NCI-H510A treated with DMSO at 0.1 percent for 48 hours (cell line): ENCODE measurements at places on chromosomes 1 and 21.

DNA sequence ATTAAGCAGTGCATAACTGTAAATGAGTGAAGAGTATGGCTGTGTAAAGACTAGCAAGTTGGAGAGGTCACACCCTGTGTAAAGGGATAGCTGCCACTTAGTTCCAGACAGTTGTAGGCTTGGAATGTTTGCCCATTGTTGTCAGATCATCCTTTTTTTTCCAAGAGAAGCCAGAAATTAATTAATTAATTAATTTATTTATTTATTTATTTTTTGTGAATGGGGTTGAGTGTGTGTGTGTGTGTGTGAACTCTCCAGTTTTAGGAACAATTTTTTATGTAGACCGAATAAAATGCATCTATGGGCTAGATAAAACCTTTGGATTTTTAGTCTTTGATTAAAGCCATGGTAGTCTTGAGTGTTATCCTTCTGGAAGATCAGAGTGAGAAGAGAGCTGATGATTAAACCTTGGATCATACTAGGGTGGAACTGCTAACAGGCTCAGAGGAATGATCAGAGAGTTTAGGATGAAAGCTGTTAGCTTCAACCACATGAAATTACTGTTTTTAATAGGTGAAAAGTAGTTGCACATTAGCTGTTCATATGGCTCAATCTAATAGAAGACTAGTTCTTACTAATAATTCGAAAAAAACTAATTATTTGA, 58.4 kb downstream of the OSBPL9 start:
- no peak for DNase-seq

DNA sequence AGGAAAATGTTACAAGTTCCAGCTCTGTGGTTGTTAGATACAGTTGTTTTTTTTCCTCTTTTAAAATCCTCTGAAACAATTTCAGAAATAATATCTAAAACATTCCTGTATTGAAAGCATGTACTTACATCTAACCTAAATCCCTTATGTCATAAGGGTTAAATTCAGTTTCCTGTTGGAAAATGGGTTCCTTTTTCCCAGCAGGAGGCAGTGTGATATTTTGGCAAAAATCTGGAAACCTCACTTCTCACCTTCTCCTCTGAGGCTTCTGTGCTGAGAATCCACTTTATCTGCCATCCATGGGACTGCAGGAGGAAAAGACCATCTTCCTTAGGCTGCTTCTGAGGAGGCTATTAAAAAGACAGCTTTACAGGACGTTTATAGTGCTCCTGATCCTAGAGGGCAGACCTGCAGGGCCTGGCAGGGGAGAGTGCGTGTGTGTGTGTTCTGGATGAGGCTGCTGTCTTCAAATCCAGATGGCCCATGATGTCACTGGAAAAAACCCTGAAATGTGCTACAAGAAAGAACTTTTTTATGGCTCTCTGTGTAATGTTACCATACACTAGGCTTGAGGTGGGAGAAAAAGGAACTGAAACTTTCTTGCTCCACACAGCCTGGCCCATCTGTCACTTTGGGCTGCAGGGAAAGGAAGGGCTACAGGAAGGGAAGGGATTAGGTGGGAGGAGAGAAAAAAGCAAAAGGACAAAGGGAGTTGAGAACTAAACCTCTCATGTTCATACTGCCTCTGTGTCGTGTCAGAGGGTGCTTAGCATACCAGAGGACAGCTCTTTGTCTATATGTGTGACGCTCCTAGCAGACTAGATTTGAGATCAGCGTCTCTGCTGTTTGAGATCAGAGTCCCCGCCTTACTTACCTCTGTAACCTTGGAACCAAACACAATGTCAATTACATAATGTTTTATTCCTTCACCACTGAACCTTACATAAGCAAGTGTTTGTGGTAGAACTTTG, 379.2 kb upstream of the SPAG17 start:
- no peak for DNase-seq

DNA sequence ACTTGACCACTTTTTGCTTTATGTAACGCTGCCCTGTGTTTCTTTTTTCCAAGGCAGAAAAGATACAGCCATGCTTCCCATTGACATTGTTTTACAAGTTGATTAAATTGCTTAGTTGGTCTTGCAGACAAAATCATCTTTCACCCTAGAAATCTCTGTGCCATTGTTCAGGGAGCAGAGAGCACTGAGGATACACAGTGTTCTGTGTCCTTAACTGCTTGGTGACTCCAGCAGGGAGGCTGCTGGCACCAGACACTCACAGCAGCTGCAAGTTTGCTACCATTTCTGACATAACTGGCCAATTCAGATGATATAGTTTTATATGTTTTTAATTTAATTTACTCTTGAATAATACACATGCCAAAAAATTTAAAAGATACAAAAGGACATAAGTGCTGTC, 118.7 kb downstream of the RGS2 start:
- DNase-seq = no peak

GRCh38 chr1:100622966-100623762, 85.2 kb downstream of the GPR88 start:
- DNase-seq = no peak

- no peak for DNase-seq
Observed at GRCh38 chr1:117295001-117295400, 72.2 kb upstream of the MAN1A2 start.

- DNase-seq = no peak
Observed at GRCh38 chr1:4599951-4600481, 54.4 kb upstream of the AJAP1 start.

DNA sequence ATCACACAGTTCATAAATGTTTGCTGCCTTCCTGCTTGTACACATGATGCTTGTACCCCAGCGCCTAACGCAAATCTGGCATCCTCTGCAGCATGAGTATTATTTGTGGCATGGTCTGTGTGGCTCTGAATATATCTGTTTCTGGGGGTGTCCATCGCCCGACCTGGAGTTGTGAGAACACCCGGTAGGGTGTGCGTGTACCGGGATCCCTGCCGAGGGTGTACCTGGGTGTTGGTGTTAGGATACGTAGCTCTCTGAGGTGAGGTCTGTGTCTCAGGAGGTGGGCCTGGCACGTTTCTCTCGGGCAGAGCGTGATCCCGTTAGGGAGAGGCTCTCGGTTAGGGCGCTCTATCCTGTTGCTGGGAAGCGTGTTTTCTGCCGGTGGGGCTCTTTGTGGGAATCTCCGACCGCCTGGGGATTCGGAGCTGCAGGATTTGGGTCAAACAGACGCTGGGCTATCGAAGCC, 10.4 kb upstream of the CDC20 start:
- DNase-seq = peak; percentile 100

DNA sequence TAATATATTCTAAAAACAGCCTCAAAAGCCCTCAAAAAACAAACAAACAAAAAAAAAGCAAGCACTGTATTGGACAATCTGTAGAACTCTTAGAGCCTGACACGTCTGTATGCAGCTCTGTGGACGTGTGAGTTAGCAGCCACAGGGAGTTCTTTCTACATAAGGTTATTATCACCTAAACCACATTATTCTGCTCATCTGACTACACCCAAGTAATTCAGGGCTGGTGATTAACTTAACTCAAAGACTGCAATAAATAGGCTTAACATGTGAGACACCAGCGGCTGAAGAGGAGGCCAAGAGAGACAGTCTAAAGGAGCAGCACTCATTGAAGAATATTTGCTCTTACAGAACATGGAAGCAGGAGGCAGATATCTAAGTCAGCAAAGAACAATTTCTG, 316.0 kb downstream of the VAV3 start:
- no peak for DNase-seq

- DNase-seq = peak; percentile 75
Observed at GRCh38 chr1:82162486-82163420, 362.0 kb downstream of the ADGRL2 start.

DNA sequence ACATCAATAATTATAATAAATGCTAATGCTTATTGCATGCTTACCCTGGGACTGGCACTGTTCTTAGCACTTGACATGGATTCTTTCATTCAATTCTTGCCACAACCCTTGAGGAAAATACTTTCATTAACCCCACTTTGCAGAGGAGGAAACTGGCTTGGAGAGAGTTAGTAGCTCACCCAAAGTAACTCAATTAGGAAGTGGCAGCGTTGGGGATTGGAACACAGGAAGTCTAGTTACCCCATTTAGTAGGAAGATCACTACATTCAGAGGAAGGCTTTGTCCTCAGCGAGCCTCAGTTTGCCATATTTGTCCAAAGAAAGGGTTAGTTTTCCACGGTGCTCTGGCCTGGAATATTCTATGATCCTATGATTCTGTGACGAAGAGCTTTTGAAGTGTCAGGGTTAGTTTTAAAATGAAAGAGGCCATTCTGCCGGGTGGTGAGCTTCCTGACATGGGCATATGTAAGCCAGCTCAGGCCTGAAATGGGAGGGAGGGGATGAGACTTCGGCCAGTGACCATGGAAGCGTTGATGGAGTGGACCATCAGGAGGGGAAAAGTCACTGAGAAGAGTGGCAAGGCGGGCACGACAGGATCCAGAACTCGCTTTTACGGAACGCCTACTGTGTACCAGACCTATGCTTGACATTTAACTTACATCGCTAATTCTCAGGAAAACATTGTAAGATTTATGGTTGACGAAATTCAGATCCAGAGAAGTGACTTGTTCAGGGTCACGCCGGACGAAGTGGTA, 28.2 kb upstream of the EPB41 start:
- no peak for DNase-seq

DNA sequence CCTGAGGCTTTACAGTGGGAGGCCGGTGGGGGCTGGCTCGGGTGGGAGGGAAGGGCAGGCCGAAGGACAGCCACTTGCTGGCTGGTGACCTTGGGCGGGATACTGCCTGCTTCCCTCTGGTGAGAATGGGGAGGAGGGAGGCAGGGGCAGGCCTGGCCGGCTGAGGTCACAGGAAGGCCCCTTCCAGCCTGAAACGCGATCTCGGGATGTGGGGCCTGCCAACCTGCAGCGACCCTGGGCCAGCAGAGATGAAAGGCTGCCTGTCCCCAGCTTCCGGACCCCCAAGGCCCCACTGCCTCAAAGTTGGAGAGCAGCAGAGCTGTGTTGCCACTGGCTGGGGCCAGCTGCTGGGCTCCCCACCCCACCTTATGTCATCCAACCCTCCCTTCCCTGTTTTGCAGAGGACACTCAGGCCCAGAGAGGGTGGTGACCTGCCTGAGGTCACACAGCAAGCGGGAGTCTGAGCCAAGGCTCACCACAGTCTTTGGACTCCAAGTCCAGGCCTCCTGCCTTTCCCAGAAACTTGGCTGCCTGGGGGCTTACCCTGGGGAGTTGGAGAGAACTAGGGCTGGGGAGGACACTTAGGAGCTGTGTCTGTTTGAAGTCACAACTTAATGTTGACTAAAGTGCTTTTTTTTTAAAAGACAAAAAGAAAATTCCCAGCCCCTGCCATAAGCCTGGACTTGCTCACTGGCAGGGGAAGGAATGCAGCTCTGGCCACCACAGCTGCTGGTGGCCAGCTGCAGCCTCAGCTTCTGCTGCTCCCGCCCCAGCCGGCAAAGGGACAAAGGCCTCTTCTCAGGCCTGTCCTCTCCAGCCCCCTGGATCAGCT, 14.8 kb upstream of the WASF2 start:
- DNase-seq = no peak

- DNase-seq = no peak
Observed at GRCh38 chr1:223246476-223247112, 103.5 kb upstream of the TLR5 start.

DNA sequence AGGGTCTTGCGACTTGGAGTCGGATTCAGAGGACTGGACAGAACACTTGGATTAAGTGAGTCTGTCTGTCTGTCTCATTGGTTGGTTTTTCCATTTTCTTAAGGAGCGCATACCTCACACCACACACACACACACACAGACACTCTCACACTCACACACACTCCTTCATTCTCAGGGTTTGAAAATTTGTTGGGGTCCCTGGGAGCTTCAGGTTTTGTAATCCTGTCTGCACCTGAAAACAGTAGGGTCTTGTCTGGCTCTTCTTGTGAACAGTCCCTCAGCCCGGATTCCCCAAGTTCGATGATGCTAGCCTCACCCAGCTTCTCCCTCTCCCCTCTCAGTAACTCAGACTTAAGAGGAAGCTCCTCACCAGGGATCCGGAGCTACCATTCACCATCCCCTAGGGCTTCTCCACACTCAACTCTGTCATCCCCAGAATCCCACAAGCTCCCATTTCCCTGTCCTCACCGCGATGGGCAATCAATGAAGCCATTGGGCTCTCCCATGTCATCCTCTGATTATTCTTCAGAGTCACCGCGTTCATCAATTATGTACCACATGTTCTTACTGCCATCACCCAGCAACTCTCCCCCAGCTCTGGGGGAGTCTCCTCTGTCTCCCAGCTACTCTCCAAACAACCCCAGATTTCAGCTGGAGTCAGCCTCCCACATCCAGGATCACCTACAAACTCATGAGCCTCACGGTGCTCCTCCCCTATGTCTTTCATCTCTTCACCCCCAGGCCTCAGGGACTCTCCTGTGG, 1530.9 kb upstream of the TPTE start:
- DNase-seq = peak; percentile 43

DNA sequence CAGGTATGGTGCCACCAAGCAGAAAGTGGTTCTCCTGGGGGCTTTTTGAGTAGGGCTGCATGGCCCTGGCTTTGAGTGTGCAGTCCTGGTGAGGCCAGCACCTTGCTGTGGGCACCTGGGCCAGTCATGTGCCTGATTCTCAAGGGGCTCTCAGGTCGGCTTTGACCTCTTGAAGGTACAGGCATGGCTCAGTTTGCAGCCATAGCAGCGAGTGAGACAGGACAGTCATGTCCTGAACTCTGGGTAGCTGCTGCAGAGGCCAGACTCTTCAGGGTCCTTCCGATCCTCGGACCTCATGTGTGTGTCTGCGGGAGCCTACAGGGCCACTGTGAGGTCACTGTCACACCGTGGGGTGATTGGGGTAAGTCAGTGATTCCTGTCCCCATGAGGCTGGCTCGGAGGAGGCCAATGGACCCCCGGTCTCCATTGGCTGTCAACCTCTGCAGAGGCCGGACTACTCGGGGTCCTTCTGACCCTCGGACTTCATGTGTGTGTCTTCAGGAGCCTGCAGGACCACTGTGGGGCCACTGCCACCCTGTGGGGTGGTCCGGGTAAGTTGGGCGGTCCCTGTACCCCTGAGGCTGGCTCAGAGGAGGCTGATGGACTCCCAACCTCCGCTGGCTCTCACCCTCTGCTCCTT, 95.2 kb upstream of the C1orf174 start:
- DNase-seq = no peak

GRCh38 chr1:33045246-33045645, 8.6 kb upstream of the AK2 start:
- DNase-seq = no peak

DNA sequence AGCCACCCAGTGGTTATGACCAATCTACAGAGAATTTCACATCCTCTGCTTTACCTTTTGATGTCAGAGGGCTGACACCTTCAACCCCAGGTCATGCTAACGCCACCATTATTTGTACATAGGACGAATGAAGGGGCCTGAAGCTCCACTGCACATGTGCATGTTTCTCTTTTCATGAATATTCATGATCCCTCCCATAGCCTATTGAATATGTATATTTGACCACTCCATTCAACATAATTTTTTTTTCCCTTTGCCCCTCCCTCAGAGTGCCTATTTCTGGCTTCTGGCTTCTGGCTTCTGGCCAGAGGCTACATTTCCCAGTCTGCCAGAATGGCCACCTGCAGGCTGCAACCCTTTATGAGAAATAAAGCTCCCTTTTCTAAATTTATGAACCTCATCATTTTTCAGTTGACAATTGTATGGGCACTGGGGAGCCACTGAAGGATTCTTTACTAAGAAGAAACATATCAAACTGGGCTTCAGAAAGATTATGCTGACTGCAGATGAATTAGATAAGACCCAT, 406.7 kb downstream of the SIPA1L2 start:
- no peak for DNase-seq
